ENCODE measurements at places on chromosomes 4 and X. TPM values are rescaled to one million over a fixed set of nuclear protein-coding genes. Genes with fewer than 3 reads are reported as not detected.

DNA sequence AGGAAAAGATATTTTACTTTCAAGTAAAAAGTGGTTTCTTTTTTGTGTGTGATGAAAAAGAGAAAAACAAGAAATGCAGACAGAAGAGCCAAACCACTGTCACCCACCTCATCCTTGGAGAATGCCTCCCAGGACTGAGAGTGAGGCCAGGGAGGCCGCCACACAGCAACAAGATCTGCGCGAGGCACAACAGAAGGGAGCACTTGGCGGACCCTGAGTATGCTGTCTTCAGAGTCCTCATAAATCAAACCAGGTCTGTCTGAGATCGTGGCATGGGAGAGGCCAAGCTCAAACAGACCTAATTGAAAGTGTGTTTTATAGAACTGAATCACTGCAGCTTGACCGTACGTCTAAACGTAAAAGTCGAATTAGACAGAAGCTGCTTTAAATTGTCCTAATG lies 134.3 kb upstream of the VCX2 start:
- no peak for DNase-seq

GPR78 gene
- 1.0 TPM for total RNA-seq

TRIML2 gene
- 0.26 TPM for total RNA-seq

DNA sequence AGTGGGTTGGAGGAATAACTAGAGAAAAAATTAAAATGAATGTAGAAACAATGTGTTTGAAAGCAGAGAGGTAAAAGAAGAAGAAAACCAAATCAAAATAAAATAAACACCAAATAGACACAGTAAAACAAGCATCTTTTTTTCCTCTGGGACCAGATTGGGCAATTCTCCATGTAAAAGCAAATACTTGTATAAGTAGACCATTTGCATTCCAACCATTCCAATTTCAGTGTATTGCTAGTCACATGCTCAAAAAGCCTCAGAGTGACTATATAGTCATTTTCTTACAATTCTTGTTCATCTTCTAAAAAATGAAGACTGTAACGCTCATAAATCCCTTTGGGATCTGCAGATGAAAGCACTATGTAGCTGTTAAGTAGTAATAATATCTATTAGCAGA lies 969.5 kb downstream of the PCDH18 start:
- DNase-seq, result peak; percentile 49

DNA sequence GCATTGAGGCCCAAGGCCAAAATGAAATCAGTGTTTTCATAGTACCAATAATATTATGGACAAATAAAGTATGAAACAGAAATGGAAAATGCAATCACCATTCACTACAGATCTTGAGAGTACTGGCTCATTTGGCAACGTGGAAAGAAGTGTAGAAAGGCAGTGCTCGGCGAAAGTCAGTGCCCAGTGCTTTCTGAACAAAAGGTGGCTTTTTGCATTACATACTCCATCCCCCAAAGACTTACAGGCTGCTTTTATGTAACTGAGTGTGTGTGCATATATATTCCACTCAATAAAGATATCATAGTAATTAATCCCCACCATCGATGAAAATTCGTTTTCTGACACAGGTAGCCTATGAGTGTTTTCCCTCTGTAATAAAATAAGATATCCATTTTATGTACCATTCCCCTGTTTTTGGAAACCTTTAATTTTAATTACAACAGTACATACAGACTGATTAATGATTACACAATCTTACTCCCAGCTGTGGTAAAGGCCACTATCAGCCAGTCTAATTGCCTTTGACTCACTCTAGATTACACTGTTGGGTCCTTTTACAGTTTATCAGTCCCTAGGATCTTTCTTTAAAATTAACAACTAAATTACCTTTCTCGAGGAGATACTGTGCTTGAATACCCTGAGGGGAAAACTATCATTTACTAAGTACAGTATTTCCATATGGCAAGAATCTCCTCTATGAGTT lies 65.9 kb downstream of the MAD2L1 start:
- no peak for DNase-seq

C4orf46 gene
- total RNA-seq, result 11.2 TPM

DNA sequence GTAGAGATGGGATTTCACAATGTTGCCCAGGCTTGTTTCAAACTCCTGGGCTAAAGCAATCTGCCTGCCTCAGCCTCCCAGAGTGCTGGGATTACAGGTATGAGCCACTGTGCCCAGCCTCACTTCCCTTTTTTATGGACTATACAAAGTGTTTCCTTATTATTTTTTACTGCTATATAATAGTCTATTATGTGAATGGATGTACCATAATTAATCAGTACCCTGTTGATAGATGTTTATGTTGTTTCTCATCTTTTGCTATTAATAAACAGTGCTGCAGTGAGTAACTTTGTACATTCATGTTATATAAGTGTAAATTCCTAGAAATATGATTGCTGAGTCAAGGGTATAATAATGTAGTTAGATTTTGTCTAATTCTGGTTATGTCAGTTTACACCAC lies 35.8 kb upstream of the LARP1B start:
- DNase-seq, result no peak

DNA sequence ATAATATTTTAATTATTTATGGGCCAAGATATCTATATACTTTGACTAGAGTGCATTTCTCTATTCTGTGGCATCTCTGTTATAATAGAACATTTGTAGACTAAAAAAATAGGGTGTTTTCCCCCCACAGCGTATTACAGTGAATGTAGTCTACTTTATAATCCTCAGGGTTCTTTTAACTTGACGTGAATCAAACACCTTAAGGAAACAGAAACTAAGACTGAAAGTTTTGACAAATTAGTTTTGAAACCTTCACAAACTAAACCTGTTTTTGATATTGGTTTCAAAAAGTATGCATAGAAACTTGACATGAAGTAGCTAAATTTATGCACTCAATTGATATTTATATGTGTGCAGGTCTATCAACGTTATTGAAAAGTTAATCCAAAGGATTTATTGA lies 1963.1 kb upstream of the TENM3 start:
- DNase-seq, result no peak

DNA sequence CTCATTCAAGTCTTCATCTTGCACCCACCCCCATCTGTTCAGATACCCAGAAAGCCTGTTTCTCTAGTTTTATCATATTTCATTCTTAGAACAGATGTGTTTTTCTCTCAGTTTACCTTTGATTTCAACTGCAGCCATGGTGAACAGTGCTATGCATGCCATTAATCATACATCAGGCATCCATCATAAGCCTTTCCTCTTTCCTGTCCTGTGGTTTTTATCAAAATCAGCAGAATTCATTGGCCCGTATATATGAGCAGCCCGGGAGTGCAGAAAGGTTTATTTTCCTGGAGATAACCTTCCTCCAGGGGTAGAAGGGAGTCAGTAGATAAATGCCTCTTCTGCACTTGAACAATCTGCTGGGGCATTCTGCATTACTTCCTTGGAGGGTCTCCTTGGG lies 65.7 kb downstream of the IL21 start:
- DNase-seq, result no peak

GRCh38 chr4:89379511-89380044 lies 72.0 kb upstream of the GPRIN3 start:
- no peak for DNase-seq

DNA sequence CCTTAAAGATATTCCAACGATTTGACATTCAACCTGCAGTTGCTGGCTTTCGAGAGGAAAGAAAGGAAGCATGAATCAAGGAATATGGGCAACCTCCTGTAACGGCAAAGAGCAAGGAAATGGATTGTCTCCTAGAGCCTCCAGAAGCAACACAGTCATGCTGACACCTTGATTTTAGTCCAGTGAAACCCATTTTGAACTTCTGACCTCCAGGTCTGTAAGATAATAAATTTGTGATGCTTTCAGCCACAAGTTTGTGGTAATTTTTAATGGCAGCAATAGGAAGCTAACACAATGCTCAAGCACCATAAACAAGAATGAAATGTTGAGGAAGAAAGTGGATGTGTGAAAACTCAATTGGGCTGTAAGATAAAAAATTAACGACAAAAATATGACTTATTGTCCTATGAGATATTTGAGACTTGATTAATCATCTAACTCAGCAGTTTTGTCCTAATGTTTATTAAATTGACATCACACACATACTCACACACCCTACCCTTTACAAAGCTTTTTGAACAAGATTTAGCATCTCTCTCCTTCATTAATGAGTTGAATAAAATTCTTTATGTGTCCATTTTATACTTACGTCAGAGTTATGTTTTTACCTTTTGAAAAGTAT lies 857.2 kb upstream of the INTU start:
- DNase-seq, result no peak

GRCh38 chr4:32394255-32394654 lies 1674.1 kb downstream of the PCDH7 start:
- no peak for DNase-seq

DNA sequence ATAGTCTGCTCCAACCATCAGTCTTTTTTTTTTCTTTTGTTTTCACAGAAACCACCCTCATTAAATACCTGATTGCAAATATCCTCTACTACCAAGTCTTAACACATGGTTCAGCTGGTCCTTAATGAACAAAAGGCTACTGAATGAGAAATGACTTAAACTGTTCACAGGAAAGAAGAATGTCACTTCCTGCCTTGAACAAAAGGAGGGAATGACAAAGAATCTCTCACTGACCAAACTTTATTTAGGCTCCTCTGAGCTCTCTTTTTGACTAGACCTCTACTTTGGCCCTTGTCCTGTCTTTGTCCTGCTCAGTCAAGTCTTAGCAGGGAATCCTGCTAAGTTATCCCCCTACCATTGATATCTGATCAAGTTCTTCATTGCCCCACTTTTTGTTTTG lies 31.8 kb upstream of the GJB1 start:
- no peak for DNase-seq

DHRSX gene
- total RNA-seq, result 25.6 TPM

DNA sequence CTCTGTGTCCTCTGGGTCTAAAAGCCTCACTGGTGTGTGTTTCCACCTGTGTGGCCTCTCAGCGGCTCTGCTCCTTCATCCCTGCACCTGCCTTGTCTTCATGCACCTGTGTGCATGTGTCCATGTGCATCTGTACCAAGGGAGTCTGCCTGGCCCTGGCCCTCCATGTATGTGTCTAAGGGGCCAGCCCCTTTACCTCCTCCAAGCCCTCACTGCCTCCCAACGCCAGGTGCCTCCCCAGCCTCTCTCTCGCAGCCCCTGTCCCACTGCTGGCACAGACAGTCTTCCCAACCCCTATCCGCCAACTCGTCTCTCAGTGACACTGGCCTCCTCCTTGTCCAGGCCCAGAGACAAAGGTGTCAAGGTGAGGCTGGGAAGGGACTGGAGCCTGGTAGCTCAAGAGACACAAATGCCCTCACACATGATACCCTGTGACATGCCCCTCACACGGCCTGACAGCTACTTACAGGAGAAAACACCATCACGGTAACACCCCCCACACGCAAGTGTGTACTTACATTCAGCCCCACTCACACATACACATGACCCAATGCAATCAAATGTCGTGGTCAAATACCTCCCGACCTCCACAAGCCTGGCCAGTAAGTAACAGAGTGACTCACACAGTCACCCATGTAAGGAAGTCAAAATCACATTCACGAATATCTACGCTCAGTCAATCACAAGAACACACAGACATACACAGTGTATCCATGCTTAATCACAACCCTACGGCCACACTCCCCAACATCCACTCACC lies 11.4 kb downstream of the L1CAM start:
- no peak for DNase-seq

DNA sequence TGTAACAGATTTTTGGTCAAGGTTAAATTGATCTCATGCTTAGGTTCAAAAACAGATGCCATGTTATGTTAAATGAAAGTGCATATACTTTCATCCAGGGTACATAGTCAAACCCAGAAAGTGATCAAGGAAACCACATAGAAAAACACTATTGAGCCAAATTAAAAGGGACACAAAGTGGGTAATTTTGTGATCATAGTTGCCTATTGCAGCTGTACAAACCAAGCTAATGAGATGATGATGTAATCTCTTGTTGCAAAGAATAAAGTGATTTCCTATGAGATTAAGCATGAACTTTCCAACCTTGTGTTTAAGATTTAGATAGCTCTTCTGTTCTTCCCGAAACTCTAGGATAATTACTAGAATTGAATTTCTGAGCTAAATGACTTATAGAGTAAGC lies 20.2 kb upstream of the LIMCH1 start:
- no peak for DNase-seq

AMTN gene
- not detected for total RNA-seq

SMIM31 gene
- total RNA-seq, result not detected

DNA sequence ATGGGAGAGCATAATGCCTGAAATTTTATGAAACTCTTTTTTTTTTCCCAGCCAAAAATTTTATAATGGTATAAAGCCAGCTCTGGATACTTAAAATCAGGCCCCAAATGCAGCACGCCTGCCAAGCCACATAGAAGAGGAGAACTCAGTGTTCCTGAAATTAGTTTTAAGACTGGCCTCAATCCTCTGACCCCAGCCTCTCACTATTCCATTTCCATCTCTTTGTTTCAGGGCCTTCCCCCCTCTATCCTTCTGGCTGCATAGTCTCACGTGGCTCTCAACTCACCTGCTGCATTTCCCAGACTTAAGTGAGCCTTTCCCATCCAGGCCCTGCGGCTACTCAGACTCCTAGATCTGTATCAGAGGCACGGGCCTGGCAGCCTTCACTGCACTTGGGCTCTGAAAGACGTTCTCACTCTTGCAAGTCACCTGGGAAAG lies 5.2 kb upstream of the CBR4 start:
- DNase-seq, result no peak

GJB1 gene
- total RNA-seq, result not detected
